Activated T-helper 2 cell treated with anti-CD3 and anti-CD28 coated beads, Interferon-gamma antibody, Interleukin-2, Interleukin-4, amounts not matched to agents 10 μg/mL and 5 μg/mL and 100 μg/mL, durations not matched to agents 14 hours and 24 hours and 36 hours (primary cell): ENCODE measurements at places on chromosomes 4 and X. TPM values are rescaled to one million over a fixed set of nuclear protein-coding genes. Genes with fewer than 3 reads are reported as not detected.

GRCh38 chr4:7282786-7283440 is 90.6 kb downstream of the SORCS2 start:
- DNase-seq, result no peak

ATP2B3 gene
- not detected in 2 replicates for total RNA-seq

GRCh38 chr4:24594887-24595286 is 10.5 kb upstream of the DHX15 start:
- no peak for DNase-seq

GRCh38 chrX:105636667-105637066 is 185.7 kb upstream of the NRK start:
- no peak for DNase-seq

NAA11 gene
- not detected in 2 replicates for total RNA-seq

DNA sequence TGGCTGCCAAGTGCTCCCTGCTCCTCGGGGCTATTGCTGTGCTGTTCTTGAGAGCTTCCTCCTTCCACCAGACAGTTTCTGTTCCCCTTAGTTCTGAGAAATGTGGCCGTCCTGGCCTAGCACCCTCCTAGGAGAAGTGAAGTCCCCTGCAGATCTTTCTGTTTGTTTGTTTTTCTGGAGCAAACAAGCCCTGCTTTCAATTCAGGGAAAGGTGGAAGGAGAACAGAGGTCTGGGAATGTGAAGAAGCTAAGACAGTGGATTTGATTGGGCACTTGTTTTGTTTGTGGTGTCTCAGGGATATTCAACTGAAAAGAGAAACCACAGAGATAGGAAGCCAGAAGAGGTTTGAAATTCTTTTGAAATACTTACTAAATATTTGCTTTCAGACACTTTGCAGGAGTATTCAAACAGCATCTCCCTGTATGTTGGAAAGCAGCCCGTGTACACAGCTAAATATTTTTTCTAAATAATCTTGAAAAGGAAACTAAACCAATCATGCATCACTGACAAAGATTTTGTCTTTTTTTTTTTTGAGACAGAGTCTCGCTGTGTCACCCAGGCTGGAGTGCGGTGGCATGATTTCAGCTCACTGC is 36.5 kb upstream of the PPM1K start:
- DNase-seq, result peak; percentile 35

BEX3 gene
- 7.0 and 8.4 TPM in 2 replicates for total RNA-seq

HAND2 gene
- not detected in 2 replicates for total RNA-seq

DIPK2B gene
- not detected in 2 replicates for total RNA-seq

- DNase-seq, result no peak
Observed at GRCh38 chr4:58566260-58566659, 1456.1 kb upstream of the IGFBP7 start.

KCNIP4 gene
- total RNA-seq, result not detected in 2 replicates

DNA sequence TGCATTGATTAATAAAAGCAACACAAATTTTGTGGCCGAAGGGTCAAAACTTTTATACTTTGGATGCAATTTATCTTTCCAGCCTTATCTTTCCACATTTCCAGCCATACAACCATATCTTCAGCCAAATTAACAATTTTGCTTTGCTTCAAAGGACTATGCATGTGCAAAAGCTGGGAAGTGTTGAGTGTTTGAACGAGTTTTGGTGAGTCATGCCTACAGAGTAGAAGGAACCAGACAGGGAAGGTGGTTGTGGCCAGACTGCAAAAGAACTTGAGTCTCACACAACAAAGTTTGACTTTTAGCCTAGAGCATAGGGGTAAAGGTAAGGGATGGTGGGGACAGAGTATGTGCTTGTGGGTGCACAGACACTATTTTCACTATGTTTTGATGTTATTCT is 53.0 kb upstream of the GABRA2 start:
- no peak for DNase-seq

DNA sequence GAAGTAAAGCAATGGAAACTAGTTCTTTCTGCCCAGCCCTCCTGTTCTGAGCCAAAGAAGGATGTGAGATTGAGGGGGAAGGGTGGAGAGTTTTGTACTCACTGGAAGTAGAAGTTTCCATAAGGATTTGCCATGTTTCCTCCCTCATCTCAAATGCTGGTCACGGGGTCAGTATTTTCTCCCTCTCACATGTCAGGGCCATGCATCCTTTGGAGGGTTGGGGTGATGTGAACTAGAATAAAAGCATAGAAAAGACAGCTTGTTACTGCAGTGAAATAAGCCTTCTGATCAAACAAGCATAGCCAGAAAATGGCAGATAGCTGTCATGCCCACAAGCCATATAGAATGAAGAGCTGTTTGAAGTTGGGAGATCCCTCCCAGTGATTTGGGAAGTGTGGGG is 79.7 kb downstream of the KIT start:
- DNase-seq, result no peak

- no peak for DNase-seq
Observed at GRCh38 chr4:33959519-33959918, 2284.8 kb downstream of the ARAP2 start.

IGFBP7 gene
- total RNA-seq, result not detected in 2 replicates

DNA sequence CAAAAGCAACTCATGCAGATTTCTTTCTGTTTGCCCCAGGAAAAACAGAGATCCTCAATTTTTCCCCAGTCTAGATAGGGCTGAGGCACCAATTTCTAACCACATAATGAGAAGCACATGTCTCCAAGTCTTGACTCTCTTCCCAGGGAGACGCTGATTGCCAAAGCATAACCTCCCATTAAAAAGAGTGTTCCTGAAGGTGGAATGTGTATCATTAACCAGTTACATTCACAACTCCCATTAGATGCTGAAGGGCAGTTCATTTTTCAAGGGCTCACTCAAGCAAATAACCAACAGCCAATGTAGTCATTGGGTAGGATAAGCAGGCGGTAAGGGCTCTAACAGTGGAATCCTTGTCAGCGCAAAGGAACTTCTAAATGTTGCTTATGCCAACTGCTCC is 27.5 kb downstream of the TMEM47 start:
- no peak for DNase-seq

DNA sequence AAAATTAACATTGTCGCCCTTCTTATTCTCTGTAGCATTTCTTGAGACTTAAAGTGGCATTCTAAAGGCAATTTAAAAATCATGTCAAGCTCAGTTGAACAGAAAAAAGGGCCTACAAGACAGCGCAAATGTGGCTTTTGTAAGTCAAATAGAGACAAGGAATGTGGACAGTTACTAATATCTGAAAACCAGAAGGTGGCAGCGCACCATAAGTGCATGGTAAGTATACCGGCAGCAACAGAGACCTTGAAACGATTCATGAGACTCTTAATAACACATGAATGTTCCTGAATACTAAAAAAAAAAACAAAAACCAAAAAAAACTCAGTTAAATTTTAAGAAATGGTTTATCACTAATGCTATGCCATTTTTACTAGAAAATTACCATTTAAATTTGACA is 82.4 kb upstream of the HPRT1 start:
- no peak for DNase-seq

DNA sequence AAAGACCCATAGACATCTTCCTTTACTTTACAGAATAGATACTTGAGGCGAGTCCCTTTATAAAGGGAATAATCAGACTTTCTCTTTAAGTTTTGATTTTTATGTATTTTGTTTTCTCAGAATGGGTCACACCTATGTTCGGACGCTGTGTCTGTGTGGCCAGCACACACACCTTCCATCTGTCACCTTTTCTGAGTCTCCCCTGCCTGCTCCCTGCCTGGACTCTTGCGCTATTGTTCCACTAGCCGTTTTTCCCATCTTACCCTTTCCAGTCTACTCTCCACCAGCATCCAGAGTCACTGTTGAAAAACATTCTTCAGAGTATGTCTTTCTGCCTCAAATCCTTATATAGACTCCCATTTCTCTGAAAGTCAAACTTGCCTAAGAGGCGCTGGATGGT is 236.1 kb downstream of the MAML3 start:
- no peak for DNase-seq

DNA sequence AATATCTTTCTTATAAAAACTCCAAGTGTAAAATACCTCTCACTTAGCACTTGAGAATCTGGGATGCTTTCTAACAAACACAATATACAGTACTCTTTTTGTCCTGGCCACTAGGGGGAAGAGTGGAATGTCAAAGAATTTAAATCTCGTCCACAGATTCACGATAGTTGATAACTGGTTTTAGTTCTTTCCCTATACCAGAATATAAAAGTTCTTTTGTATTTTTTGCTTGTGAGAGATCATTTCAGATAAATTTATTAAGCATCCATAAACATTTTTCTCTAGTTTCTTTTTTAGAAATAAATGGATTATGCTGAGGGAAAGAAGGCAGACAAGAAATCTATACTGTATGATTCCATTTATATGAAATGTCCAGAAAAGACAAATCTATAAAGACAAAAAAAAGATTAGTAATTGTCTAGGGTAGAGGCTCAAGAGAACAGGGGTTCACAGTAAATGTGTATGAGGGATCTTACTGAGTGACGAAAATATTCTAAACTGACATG is 50.4 kb downstream of the MGARP start:
- DNase-seq, result no peak

GC gene
- not detected in 2 replicates for total RNA-seq

DNA sequence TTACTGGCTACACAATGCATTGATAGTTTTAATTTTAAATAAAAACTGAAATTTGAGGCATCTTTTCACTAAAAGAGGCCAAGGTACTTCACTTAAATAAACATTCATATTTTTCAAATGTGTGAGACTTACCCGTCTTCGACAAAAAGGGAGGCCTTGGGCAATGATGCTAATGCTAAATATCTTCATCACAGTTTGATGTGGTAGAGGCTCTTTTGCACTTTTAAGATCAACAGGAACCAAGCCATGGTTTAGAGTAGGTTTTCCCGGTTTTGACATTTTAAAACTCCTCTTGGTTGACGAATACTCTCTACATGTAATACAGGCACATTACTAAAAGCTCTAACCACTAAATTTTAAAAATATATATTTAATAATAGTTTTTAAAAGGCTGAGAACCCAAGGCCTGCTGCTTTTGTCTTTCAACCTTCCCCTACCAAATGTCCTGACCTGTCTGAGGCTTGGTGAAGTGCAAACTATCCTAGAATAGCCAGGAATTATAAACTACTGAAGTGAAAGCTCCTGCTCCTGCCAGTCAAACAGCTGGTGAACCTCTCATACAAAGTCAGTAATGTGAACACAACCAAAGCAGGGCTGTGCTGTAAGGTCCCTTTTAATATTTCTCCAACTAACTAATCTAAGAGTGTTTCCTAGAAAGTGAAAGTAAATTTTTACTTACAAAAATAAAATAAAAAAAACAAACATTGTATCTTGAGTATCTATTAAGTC is 153.7 kb downstream of the FBXW7 start:
- DNase-seq, result no peak

DNA sequence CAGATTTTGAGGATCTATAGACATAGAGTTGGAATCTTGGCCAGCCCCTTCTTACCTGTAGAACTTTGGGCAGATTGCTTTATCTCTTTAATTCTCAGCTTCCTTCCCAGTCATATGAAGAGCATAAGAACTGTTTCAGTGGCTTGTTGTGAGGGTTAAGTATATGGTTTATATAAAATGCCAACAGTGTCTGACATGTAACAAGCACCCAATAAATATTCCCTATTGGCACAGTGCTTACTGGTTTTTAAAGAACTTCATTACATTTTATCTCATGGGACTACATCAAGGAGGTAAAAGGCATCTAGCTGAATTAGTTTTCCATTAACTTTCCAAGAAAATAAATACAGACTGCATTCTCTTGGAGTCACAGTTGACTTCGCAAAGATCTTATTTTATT is 106.7 kb upstream of the LIMCH1 start:
- no peak for DNase-seq

DNA sequence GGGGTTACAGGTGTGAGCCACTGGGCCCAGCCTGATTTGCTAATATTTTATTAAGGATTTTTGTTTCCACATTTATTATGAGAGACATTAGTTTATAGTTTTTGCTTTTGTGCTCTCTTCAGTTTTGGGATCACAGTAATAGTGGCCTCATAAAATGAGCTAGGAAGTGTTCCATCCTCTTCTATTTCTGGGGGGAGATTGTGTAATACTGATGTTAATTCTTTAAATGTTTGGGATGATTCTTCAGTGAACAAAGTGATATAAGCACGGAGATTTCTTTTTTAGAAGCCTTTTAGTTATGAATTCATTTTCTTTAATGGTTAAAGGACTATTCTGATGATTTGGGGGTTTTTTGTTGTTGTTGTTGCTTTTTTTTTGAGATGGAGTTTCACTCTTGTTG is 41.3 kb downstream of the RBMX start:
- no peak for DNase-seq

GRCh38 chr4:99144070-99144469 is at the start of gene ADH4:
TSS of gene ADH4 (minus strand) at chr4:99144297. CDS start at chr4:99144222, 75 bp downstream.
- DNase-seq, result no peak

SLC25A53 gene
- 4.1 and 4.3 TPM in 2 replicates for total RNA-seq
